GM23248 (cell line): ENCODE measurements at places on chromosomes 2 and 18. TPM values are rescaled to one million over a fixed set of nuclear protein-coding genes. Genes with fewer than 3 reads are reported as not detected.
A peak's percentile ranks its signal among the peaks of the same experiment; 100 is the strongest.

The LOXL3 gene
- total RNA-seq: 52.4 and 56.9 TPM in 2 replicates

The FRZB gene
- total RNA-seq: 0.32 TPM in 1 of 2 replicates, not detected in the other

The KIF1A gene
- total RNA-seq: under 0.01 TPM in 1 of 2 replicates, not detected in the other

The MYO3B gene
- total RNA-seq: 0.11 TPM in 1 of 2 replicates, not detected in the other

The KCNS3 gene
- total RNA-seq: 2.7 and 2.9 TPM in 2 replicates

The STAT1 gene
- 227 and 232 TPM in 2 replicates for total RNA-seq

The ACTR2 gene
- total RNA-seq: 125 and 126 TPM in 2 replicates

The AGXT gene
- total RNA-seq: not detected in 2 replicates

The CFC1 gene
- total RNA-seq: not detected in 2 replicates

GRCh38 chr2:11703700-11704099 is 33.7 kb upstream of the NTSR2 start:
- DNase-seq: peak; percentile 57

DNA sequence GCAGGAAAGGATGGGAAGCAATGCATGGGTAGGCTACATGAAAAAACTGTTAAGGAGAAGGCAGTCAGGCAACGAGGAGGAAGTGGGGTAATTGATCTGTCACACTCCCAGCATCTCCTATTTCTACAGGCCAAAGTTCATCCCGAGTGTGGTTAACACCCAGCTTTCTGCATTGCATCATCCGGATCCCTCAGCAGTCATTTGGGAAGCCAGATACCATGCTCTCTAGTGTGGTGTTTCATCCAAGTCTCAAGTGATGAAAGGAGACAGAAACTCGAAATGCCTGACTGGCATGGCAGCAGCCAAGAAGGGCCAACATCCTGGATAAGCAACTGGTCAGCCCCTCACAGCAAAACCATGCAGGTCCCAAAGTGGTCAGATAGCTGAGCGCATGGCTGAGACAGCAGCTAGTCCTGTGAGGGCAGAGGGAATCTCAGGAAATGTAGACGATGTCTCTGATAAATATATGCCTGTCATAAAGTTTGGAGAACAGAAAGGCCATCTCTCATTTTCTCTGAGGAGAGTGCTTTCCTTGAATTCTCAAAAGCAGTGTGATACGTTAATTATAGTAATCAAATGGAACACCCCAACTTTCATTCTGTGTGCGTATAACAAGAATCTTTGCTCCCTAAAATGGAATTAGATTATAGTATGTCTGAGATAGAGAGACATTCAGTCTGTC is 24.8 kb upstream of the HNRNPA3 start:
- DNase-seq: peak; percentile 71

GRCh38 chr2:157245846-157246764 is 11.4 kb upstream of the GALNT5 start:
- DNase-seq: peak; percentile 95

DNA sequence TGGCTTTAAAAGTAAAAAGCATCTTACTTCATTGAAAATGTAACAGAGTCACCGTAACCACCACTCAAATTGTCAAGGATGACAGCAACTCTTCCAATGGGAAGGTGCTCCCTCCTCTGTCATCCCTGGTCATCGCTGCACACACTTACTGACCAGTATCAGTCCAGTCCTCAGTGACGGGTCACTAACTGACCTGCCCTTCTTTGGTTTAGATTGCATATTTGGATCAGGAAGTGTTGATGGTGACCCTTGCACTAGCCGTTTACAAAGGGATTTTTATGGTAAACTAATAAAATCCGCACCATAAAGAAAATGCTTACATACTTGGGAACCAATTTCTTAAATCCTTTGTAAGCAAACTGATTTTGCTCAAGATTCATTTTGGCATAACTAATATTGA is 141.9 kb upstream of the ACAA2 start:
- no peak for DNase-seq

- DNase-seq: no peak
These were observed 184.2 kb downstream of the ZNF521 start for GRCh38 chr18:25167612-25168410.

DNA sequence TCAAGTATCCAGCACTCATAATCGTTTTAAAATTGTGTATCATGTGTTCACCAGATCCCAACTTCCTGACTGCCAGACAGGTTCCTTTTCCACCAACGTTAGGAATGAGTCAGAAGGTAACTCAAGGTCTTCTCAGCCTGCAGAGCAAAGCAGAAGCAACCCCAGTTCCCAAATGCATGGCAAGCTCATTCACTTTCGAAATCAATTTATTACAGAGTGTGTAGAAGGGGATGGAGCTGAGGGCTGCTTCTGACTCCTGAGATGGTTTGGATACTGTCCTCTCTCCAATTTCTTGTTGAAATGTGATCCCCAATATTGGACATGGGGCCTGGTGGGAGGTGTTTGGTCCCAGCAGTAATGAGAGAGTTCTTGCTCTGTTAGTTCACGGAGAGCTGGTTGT is 114.5 kb downstream of the PIEZO2 start:
- peak; percentile 21 for DNase-seq

- peak; percentile 44 for DNase-seq
These were observed 162.3 kb downstream of the PHLPP1 start for GRCh38 chr18:62877411-62878221.

- DNase-seq: peak; percentile 23
These were observed 101.9 kb downstream of the CDH20 start for GRCh38 chr18:61435064-61435652.

DNA sequence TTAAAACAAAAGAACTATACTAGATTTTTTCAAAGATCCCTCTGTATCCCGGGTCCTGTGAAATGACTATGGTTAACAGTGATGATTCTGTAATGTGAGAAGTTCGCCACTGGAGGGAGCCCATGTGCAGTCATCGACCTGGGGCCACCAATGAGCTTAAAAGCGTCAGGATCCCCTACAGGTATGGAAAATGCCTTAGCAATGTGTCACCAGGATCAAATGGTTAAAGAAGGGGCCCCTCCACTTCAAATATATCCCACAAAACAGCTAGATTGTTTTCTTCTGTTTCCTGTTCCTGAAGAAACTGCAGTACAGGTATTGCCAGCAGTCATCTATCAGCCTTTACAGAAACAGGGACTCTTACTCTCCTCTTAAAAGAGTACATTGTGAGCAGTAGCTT is 15.3 kb downstream of the CHRNA1 start:
- DNase-seq: peak; percentile 66

DNA sequence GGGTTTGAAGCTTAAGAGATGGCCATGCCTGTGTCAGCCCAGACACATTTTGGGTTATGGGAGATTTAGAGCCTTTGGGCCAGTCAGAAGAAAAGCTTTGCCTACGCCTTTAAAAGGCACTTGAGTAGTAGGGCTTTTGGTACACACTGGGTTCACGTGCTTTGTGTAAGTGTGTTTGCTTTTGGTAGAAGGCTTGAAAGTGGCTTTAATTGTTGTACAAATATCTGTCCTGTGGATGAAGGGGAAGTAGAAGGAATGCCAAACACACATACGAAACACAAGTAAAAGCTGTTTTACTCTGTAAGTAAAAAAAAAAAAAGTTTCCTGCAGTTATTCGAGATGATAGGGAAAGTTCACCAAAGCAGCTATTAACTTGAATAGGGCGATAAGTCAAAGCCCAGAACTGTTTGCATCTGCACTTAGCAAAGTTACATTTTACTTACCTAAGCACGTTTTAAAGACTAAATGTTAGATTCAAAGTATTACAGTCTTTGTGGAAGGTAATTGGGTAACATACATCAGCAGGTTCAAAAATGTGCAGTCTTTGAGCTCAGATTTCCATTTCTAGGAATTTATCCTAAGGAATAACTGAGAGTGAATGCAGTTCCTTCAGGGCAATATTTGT is 75.4 kb downstream of the STK25 start:
- DNase-seq: no peak

DNA sequence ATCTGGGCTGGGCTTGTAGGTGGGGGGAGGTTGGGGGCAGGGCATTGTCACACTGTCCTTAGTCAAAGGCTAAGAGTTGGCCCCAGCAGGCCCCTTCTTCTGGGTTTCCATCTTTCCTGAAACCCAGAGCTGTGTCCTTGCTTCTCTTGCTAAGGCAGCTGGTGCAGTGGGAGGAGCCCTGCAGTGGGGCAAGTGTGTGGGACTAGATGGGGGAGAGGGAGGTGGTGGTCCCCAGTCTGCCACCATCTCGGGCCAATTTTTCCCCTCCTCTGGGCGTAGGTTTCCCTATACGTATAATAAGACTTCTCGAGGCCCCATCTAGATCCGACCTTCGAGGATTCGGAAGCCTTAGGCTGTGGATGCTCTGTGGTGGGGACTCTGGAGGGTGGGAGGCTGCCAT is 3.5 kb downstream of the KCNF1 start:
- no peak for DNase-seq

- peak; percentile 98 for DNase-seq
These were observed 141.6 kb upstream of the RIOK3 start for GRCh38 chr18:23311351-23312121.

DNA sequence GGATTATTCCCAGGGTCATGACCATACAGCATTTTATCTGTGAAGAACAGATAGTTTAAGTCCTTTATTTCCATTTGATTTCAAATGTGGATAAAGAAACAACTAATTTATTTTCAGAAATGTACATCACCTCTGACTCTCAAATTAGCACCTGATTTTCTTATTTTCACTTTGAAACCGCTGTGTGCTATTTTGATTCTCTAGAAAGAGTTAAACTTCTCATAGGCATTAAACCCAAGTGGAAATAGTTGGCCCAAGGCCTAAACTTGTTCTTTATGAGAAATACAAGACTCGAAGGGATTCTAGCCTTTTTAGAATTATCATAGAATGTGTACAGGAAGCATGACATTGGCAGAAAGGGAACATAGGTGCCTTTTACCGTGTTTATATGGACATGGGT is 41.5 kb upstream of the LTBP1 start:
- no peak for DNase-seq

DNA sequence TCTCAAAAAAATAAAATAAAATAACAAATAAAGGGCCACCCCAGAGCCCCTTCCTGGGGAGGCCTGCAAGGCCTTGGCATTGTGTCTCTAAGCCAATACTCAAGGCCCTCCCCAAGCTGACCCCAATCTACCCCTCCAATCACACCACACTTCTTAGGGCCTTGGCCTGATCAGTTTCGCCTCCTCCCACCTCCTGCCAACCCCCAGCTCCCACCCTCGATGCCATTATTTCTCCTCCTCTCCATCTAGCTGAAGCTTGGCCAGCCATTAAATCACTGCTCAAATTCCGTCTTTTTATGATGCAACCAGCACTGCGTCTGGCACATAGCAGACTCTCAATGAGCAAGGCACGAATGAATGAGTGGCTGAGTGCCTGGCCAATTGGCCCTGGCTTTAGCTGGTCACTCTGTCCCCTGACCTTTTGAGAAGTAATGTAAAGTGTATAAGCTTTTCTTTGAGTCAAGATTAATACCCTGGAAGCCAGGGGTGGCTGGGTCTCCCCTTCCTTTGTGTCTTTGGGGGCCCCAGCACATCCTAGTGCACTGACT is 55.9 kb downstream of the SMAD7 start:
- no peak for DNase-seq

DNA sequence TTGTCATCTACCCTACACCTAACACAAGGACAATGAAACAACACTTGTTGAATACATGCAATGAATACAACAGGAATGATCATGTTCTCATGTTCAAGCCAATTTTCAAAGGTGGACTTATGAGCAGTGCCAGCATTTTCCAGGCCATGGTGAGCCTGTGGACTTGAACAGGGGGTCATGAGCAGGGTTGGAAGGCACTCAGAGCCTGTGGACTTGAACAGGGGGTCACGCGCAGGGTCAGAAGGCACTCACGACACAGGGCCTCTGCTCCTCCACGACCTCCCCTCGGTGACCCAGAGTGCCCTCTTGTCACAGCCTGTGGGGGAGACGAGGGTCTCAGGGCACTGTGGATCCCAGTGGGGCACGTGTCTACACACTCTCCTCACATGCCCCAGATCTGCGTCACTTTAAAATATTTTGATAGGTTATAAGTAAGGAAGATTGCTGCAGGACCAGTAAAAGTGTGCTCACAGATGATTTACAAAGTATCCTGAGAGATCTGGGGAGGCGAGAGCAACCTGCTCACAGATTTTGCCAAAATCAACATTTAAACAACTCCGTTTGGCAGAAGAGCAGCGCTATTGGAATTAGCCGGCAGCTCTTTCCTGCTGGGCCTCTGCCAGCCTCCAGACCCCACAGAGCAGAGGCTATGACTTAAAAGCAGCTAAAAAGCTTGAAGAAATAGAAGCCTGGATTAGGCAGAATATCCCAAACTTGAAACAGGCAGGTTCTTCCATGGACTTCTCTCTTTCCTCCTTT is 121.9 kb downstream of the TMEM18 start:
- DNase-seq: no peak

- peak; percentile 12 for DNase-seq
These were observed 9.0 kb downstream of the CDKL4 start for GRCh38 chr2:39234754-39235153.

GRCh38 chr2:67895227-67895941 is 167.4 kb downstream of the C1D start:
- no peak for DNase-seq

GRCh38 chr18:68837665-68838451 is 40.0 kb downstream of the CCDC102B start:
- DNase-seq: peak; percentile 76

DNA sequence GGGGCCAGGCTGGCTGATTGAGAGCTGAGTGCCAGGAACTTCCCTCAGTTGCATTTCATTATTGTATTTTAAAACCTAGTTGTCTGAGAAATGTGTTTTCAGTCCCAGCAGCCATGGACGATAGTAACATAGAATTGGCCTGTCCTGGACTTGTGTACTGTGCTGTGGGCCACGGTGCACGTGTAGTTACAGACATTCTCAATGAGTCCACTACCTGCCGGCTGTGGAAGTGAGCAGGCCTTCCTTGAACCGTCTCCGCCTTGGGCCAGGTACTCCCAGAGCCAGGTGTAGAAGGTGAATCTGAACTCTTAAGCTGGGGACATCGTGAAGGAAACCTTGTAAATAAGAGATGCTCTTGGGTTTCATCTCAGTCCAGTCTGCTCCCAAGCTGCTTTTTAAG is 47.0 kb downstream of the UBE2F start:
- DNase-seq: no peak

DNA sequence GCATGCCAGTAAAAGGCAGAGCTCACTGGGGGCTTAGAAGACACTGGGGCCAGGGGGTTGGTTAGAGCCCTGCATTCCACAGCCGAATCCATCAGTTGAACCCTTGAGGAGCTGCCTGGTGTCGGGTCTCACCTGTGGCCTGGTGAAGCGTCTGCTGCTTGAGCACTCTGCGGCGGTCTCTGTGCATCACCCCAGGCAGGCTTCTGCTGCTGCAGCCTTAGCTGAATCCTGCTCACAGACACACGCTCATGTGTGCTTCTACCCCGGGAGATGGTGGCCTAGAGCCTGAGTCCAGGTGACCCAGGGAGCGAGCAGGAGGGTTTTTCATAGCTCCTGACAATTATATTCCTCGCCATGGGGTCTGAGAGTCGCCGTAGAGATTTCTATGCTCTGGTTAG is 192.1 kb downstream of the MGAT5 start:
- DNase-seq: no peak

DNA sequence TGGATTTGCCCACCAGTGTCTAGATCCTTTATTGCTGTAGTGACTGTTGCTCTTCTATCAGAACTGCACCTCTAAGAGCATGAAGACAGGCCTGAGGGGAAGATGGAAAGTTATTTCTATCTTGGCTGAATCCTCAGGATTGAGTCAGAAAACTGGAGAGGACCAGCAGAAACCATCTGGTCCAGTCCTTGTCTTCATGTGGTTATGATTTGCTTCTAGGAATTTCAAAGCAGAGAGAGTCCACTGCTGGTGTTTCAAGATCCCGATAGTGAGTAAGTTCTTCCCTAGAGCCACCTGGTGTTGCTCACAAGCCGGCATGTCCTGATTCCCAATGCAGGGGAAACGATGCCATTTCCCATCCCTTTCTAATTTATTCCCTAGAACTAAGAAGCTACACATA is 84.2 kb downstream of the NCKAP5 start:
- peak; percentile 74 for DNase-seq
